AG08395 (cell line): ENCODE measurements at places on chromosomes 1 and 21.

- DNase-seq = peak; percentile 53
Observed at GRCh38 chr1:44405031-44405797, at the start of gene RNF220. RNF220 (plus strand) TSS chr1:44405255.

GRCh38 chr1:234775477-234776246 is 165.7 kb upstream of the IRF2BP2 start:
- no peak for DNase-seq

GRCh38 chr1:207815913-207816291 is 64.0 kb downstream of the CD46 start:
- peak; percentile 63 for DNase-seq

- DNase-seq = no peak
Observed at GRCh38 chr1:230176326-230176725, 109.3 kb downstream of the GALNT2 start.

GRCh38 chr1:116569776-116570357 is 959 bp downstream of the CD58 start:
- no peak for DNase-seq

GRCh38 chr1:202029171-202029665 is 18.8 kb downstream of the ELF3 start:
- DNase-seq = peak; percentile 86

- no peak for DNase-seq
Observed at GRCh38 chr1:63968663-63969440, 195.0 kb downstream of the ROR1 start.

DNA sequence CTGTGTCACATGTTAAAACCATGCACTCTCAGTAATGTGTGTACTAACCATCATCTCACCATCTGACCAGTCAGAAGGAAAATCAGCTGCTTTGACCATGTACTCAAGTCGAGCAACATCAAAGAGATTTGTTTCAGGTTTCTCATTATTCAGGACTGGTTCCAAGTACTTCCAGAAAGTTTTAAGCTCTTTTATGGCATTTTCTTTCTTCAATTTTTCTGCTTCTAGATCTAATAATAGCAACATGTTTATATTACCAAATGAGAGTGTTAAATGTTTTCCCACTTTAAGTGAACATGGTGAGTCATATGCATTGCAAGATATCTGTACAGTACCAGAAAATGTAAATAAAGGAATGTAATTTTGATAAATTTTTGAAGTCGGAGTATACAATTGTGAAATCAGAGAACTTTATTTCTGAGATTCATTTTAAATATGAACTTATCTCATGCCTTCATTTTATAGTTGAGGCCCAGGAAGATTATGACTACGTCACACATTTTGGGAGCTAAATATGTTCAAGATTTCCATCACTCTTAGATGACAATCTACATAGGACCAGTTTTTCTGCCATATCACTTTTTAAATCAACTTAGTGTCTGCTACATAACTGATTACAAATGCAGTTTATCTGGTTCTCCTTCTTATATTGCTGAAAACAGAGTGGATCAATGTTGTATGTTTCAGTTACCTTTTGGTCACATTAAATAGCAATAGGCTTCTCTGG is 87.2 kb downstream of the SPAG17 start:
- no peak for DNase-seq

DNA sequence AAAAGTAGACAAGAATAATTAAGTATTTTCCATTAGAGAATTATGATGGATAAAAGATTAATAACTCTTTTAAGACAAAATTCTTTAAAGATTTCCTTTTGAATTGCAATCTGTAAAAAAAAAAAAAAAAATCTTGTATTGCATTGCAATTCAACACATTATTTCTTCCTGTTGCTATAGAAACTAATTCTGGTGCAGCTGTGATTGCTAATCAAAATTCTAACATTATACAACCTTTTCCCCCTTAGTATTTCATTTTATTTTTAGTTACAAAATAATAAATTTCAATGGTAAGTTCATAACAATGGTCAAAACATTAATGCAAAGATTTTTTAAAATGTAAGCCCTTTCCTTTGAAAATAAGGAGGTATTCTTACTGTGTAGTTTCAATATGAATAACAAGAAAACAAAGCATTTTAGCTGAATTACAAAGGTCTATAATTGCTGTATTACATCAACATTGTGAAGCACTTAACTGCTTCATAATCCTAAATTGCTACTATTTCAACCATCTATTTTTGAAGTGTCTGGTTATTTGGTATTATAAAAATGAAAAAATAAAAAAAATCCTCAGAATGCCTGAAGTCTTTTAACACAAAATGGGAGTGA is 135.0 kb downstream of the SYT14 start:
- DNase-seq = no peak

GRCh38 chr21:44480200-44481053 is 25.1 kb downstream of the LRRC3 start:
- no peak for DNase-seq

DNA sequence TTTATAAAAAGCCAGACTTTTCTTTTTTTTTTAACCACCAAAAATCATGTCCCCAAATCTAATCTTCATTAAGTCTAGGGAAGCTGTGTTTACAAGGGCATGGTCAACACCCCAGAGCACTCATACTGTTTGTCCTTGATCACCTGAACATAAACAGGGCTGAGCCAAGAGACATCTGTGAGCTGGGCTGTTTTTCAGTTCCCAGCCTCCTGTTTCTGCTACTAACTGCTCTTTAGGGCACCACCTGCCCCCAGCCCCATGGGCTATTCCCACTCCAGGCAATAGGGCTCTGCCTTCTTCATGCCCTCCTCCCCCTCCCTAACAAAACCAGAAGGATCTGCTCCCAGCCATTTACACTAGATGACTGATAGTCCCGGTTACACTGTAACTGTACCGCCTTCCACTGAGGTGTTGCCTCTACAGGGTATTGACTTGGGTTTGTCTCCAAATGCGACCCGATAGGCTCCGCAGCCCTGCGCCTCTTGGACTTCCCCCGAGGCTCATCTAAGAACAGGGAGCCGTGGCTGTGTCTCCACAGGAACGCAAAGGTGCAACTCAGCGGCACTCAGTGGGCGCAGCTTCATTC is 11.7 kb upstream of the SLC26A9 start:
- DNase-seq = no peak

- peak; percentile 80 for DNase-seq
Observed at GRCh38 chr1:172154551-172154950, 265.9 kb upstream of the C1orf105 start.

DNA sequence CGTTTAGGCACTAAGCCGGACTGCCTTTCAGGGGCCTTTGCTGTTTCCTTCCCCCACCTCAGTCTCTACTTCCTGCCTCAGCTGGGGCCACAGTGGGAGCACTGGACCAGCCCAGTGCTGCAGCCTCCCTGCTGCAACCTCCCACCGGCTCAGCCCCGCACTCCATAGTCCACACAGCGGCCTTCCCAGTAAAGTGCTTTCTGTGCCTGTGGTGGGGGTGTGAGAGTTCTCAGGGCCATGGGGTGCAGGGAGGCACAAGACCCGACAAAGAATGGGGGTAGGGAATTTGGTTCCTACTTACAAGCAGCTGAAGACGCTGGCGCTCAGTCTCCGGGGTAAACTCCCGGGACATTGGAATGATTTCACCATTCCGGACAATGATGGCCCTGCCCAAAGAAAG is 3.5 kb downstream of the PPM1J start:
- no peak for DNase-seq

- no peak for DNase-seq
Observed at GRCh38 chr1:16447641-16448040, 7.1 kb downstream of the NECAP2 start.

DNA sequence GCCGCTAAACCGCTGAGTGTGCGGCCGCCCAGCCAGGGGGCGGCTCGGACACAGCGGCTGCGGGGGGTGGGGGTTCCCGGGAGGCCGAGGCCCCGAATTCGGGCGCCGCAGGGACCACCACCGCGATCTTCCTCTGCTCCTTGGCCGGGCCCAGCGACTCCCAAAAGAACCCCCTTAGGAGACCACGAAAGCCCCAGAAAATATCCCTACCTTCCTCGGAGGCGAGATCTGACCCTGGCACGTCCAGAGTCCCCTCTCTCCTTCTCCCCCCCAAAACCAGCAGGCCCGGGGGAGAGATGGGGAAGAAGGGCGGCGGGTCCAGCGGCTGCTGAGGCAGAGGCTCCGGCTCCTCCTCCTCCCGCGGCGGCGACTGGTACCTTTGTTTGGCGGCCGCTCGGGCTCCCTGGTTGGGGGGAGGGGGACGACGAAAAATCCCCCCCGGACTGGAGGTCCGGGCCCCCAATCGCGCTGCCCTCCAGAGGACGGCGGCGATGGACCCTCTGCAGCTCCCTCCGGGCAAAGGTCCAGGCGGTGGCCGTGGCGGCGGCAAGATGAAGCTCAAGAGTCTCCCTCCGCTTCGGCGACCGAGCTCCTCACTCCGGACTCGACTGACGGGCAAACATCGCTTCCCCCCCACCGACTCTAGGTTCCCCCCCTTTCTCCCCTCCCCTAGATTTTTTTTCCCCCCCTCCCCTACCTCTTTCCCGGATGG is at the start of gene ARID4B:
ARID4B (minus strand) TSS at position 621 of the 712 bp plus-strand sequence. CDS start 1,260 bp downstream, outside the sequence.
- peak; percentile 34 for DNase-seq

GRCh38 chr1:23643736-23644554 is 47.7 kb upstream of the RPL11 start:
- DNase-seq = no peak

- no peak for DNase-seq
Observed at GRCh38 chr1:54604572-54605370, 18.6 kb downstream of the FAM151A start.

DNA sequence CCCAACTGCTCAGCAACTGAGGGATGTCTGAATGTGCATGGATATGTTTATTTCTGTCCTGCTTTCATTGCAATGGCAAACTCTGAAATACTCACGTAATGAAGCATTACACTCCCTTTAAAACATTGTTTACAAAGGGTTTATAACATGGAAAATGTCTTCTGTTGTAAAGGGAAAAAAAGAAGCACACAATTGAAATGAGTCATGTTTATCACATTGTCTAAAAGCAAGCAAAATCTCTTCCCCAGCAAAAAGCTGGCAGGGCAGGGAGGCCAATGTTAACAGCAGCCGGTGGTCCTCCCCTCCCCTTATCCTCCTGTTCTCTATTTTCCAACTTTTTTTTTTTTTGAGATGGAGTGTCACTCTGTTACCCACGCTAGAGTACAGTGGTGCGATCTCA is 3.9 kb upstream of the EFNA1 start:
- DNase-seq = no peak

DNA sequence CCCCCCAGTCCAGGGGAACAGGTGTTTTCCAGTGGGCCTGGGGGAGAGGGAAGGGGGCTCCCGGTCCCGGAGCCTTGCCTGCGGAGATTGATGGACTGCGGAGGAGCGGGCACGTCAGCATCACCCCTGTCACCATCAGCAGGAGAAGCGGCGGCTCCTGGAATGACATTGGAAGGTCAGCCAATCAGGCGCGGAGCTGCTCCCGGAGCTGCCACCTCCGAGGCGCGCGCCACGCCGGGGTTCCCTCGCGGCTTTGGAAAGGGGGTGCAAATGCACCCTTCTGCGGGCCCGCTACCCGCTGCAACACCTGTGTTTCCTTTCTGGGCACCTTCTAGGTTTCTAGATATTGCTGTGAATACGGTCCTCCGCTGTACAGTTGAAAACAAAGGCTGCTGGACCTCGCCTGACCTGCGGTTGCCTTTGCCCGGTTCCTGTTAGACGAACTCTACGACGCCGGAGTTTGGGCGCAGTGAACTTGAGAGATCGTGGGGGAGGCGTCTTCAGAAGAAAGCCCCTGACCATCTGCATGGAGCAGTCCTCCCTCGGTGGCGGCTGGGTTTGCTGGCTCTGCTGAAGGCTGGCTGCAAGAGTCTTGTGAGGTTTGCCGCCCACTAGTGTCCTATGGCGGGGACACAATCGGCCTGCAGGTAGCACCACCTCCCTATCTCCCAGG is 5.3 kb downstream of the DSCAM start:
- peak; percentile 10 for DNase-seq

DNA sequence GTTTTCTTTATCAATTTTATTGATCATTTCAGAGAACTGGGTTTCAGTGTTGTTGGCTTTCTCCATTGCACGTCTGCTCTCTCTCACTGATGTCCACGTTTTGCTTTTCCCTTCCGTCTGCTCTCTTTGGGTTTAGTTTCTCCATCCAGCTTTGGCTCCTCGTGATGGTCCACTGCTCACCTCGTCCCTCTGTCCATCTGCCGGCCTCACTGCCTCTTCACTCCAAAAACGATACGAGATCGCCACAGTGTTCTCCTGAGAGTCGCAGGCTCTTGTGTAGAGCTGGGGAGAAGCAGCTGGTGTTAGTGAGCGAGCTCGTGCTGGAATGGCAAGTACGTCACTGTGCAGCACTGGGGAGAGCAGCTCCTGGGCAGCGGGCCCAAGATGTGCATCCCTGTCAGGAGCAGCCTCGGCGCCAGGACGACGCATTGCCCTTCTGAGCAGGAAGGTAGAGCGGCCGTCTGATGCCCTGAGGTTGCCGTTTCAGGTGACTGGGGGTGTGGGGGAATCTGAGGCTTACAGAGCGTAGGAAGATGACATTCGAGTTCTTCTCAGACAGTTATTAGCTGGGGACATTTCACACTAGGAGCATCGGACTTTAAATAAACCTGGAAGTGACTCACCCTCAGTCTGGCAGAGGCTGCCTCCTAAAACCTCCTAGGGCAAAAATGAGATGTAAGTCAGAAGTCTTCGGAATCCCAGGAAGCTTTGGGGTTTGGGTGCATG is 31.4 kb upstream of the PCBP3 start:
- peak; percentile 75 for DNase-seq

GRCh38 chr1:243735457-243735856 is 114.6 kb downstream of the AKT3 start:
- DNase-seq = no peak

DNA sequence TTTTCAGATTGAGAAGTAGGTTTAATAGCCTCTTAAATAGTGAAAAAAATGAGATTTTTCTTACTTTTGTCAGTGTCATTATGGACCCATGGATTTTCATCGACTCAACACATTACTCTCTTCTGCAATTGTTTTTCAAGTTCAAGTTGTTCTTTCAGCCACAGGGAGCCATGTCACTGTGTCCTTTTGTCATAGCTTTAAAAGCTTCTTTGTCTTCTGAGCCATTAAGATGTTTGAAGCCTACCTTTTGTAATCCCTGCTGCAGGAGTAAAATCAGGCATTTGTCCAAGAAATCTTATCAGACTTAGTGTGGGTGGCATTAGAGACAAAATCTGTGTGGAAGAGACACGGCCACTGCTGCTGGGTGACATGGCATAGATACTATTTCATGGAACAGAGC is 92.8 kb upstream of the ZP4 start:
- DNase-seq = no peak

DNA sequence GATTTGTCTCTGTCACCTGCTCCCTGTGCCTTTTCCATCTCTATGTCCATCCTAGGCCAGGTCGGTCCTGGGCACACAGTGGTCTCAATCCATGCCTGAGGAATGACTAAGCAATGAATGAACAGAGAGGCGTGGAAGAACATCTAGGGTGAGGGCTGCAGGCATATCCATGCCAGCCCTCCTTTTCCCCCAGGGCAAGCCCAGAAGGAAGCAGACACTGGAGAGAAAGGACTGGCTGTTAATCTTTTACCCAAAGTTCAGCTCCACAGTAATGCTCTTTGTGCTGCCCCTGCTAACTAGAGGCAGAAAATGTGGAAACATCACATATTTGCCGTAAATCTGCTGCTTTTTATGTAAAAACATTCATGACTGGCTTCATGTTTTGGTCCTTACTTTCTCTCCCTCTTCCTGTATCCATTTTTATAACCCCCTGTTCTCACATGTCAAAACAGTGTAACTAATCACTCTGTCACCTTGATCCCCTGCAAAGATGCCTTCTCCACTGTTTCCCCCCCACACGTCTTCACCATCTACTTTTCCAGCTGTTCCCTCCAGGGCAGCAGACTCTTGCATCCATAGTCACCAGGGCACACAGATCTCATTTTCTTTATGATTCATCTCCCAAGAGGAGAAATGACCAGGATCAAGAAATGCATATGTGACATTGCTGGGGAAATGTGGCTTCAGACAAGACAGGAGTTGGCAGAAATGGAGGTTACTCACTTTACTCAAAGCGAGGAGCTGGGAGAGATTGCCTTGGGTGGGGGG is 166.4 kb upstream of the PROX1 start:
- no peak for DNase-seq

GRCh38 chr1:9782897-9783296 is 40.9 kb downstream of the CLSTN1 start:
- DNase-seq = no peak
